IPS-NIHi11 (cell line): ENCODE measurements at places on chromosomes 4 and X.

GRCh38 chr4:1277667-1278665, 11.7 kb upstream of the MAEA start:
- DNase-seq = no peak

GRCh38 chr4:139454111-139455045, at the start of gene RAB33B:
Gene RAB33B (plus strand): TSS chr4:139454121. CDS start chr4:139454196, 75 bp downstream.
- no peak for DNase-seq

DNA sequence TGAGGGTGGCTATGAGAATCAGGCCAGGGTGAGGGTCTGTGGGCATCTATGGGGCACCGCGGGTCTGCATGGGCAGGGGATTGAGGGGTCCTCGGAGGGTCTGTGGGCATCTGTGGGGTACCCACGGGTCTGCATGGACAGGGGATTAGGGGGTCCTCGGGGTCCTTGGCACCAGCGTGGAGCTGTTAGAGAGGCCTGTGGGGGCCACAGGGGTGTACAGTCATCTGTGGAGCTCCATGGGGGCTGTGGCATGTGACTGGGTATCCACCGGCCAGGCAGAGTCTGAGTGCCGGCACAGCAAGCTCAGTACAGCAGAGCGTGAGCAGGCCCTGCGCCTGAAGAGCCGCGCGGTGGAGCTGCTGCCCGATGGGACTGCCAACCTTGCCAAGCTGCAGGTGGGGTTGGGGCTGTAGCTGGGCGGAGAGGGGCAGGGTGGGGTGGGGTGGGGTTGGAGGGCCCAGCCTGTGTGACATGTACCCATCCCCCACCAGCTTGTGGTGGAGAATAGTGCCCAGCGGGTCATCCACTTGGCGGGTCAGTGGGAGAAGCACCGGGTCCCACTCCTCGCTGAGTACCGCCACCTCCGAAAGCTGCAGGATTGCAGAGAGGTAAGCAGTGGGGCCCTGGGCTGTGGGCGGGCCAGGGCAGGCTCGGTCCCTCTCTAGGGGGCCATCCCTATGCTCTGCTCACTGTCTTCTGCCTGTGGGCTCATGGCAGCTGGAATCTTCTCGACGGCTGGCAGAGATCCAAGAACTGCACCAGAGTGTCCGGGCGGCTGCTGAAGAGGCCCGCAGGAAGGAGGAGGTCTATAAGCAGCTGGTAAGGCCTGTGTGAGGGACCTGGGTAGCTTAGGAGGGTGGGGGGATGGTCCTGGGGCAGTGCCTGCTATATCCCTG, 12.9 kb downstream of the CCDC22 start:
- DNase-seq = no peak

DNA sequence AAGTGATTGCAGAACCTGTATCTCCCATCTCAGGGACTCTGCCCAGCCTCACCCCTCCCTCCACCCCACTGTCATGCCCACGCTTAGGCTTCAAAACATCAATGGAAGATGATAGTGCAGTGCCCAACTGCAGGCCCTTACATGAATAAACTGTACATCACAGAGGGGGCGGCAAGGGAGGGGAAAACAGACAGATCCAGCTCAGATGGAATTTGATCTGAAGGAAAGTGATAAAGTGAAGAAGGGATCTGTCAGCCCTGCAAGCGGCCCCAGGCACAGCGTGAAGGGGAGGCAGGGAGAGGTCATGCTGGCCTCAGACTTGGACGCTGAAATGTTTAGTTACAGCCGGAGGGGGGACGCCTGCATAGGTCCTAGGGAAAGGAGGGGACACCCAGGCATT, 38.5 kb downstream of the GYG2 start:
- no peak for DNase-seq

DNA sequence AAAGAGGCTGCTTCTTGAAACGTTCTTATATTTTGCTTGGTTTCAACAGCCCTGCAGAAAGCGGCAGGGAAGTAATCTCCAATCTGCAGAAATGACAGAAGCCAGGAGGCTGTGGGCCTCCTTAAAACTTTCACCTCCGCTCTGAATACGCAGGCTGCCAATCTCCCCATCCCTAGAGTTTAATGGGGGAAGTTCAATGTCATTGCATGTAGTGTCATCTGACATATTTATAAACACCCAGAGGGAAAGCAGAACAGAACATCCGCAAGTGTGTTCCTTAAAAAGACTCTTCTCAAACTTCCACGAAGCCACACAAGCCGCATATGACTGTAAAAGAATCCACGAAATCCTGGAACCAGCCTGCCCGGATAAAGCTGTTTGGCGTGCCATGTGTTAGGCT, 148.8 kb upstream of the TBL1X start:
- DNase-seq = no peak

GRCh38 chrX:77143907-77144306, 303.3 kb upstream of the FGF16 start:
- no peak for DNase-seq

DNA sequence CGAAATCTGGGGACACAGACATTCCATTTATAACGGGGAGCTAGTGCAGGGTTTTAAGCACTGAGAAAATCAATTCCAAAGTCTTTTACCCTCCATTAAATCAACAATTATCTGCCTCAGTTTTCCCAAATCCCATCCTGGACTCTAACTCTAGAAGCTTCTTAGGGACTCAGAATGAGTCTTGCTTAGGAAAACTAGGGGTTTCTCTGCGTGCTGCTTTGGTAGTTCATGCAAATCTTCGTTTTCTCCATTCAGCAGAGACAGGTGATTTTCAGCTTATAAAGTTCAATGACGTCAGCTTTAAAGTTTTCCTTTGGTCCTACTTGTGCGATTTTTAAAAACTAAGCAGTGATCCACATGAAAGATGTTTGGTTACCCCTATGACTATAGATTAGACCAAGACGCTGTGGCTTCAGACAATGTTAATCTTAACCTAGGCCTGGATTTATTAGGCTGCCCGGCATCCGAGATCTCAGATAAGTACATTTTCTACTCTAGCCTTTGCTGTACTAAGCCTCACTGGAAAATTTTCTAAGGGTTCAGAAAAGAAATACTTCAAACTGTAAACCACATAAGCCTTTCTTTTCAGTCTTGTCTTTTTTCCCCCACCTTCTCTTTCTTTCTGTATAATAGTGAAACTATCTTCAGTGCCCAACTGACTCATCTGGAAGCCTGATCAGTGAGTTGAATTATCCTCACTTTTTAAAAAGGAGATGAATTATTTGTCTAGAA, 121.4 kb upstream of the GATB start:
- DNase-seq = no peak

GRCh38 chr4:160353548-160353947, 1250.7 kb downstream of the RAPGEF2 start:
- DNase-seq = no peak

DNA sequence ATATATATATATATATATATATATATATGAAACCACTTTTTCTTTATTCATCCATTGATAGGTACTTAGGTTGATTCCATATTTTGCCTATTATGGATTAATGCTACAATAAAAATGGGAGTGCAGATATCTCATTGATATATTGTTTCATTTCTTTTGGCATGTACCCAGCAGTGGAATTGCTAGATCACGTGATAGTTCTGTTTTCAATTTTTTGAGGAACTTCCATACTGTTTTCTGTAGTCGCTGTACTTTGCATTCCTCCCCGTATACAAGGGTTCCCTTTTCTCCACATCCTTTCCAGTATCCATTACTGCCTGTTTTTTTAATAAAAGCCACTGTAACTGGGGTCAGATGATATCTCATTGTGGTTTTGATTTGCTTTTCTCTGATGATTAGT, 124.6 kb downstream of the GABRB1 start:
- no peak for DNase-seq

DNA sequence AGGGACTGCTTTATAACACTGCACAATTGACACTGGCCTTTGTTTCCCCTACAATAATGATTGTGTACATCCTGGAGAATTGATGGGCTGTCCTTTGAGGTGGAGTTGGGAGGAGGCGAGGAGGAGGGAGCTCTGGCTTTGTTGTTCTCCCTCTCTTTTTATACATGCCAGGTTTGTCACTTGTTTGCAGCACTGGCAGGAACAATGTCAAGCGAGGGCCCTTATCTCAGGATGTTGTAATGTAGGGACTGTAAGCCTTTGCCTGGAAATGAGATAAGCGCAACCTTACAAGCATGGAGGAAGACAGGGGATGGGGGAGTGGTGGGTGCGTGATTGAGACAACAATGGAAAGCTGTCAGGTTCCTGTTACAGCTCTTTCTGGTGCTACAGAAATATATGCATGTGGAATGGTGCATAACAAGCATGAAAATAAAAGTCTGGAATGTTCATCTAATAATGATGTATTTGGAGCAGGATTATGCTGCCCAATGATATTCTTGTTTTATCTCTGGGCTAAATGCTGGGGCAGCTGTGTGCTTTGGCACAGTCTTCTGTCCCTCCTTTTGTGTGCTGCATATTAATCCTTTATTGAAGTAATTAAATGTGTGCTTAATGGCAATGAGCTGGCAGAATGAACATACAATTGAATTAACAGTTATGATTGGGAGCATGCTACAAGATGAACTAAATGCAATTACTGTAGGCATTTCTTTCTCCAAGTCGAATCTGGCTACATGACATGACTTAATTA, 294.4 kb downstream of the GPAT3 start:
- no peak for DNase-seq
